Nephron progenitor cell (in vitro differentiated cells): ENCODE measurements at places on chromosomes 11 and 22.
A peak's percentile ranks its signal among the peaks of the same experiment; 100 is the strongest.

GRCh38 chr11:5368502-5369043 is 15.0 kb upstream of the OR51M1 start:
- no peak overlapping the region for H3K4me3 ChIP-seq
- peaks cover 4% of the 10 kb centered on the region for H3K27me3 ChIP-seq
- H3K4me1 ChIP-seq: no peaks in the 10 kb centered on the region
- no peak overlapping the region for H3K27ac ChIP-seq
- DNase-seq: no peak

- peaks cover 14% of the 10 kb centered on the region for H3K4me1 ChIP-seq
- H3K27me3 ChIP-seq: no peaks in the 10 kb centered on the region
- no peak overlapping the region for H3K27ac ChIP-seq
- DNase-seq: no peak
These were observed 63.3 kb downstream of the ZC3H12C start for GRCh38 chr11:110156503-110156902.

DNA sequence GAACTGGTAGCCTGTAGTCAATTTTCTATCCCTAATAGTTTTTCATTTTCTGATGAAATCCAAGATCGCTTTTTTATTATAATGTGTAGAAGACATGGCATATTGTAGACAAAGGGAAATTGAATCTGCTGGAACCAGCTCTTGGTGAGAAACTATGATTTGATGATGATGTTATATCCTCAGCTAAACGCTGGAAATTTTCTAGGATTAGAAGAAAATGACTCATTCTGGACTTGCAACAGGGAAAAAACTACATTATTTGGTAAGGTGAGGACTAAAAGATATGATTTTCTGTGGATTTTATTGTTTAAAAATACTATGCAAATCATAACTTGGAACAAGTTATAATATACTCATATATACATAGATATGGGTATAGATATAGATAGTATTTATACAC is 14.1 kb upstream of the PGM2L1 start:
- H3K27ac ChIP-seq: no peak overlapping the region
- H3K4me1 ChIP-seq: peaks cover under 1% of the 10 kb centered on the region
- no peak for DNase-seq
- peaks cover 19% of the 10 kb centered on the region for H3K27me3 ChIP-seq
- H3K36me3 ChIP-seq: no peaks in the 10 kb centered on the region
- no peak overlapping the region for H3K4me3 ChIP-seq

GRCh38 chr11:110613197-110613918 is 98.9 kb downstream of the ARHGAP20 start:
- DNase-seq: no peak
- no peak overlapping the region for H3K4me3 ChIP-seq
- no peaks in the 10 kb centered on the region for H3K4me1 ChIP-seq
- no peaks in the 10 kb centered on the region for H3K36me3 ChIP-seq

GRCh38 chr11:107731941-107732688 is 20.3 kb upstream of the SLN start:
- no peak for DNase-seq
- H3K27ac ChIP-seq: no peak overlapping the region
- H3K4me3 ChIP-seq: no peak overlapping the region
- no peaks in the 10 kb centered on the region for H3K36me3 ChIP-seq
- peaks cover 3% of the 10 kb centered on the region for H3K27me3 ChIP-seq

GRCh38 chr11:12359761-12360160 is 17.6 kb upstream of the PARVA start:
- H3K36me3 ChIP-seq: no peaks in the 10 kb centered on the region
- H3K4me1 ChIP-seq: peaks cover 37% of the 10 kb centered on the region
- no peak overlapping the region for H3K4me3 ChIP-seq

- H3K27me3 ChIP-seq: peaks cover 2% of the 10 kb centered on the region
- no peaks in the 10 kb centered on the region for H3K4me1 ChIP-seq
- H3K27ac ChIP-seq: no peak overlapping the region
- no peak overlapping the region for H3K4me3 ChIP-seq
- peaks cover 59% of the 10 kb centered on the region for H3K36me3 ChIP-seq
These were observed 25.4 kb downstream of the ATG13 start for GRCh38 chr11:46642627-46643335.

DNA sequence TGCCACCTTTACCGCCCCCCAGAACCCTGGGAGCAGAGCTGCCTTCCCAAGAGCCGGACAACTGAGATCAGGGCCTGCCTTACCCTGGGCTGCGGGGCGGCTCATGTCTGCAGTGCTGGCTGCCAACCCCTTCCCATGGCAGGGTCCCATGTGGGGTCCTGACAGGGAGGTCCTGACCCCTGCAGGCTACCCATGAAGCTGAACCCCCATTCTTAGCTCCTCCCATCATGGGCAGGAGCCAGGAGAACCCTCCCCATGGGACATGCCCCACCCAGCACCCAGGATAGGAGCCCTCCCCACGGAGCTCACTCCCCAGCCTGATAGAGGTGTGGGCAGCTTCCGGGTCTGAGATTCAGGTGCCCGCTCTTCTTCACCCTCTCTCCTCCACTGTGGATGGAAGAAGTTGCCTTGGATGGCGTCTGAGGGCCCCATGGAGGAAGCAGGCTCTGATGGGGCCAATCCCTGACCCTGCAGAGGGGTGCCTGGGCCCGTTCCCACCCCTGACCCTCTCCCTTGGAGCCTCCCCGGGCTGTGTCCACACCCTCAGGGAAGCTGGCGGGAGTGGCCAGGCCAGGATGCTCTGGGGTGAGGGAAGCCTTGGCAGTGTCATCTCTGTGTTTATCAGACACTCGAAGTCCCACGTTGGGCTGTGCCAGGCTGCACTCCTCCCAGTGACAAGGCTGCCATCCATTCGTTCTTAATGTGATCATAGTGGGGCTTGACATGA is 1508.2 kb downstream of the BRD1 start:
- H3K4me1 ChIP-seq: peaks cover 20% of the 10 kb centered on the region
- H3K4me3 ChIP-seq: no peak overlapping the region
- peaks cover 9% of the 10 kb centered on the region for H3K27me3 ChIP-seq
- no peak overlapping the region for H3K27ac ChIP-seq
- no peak for DNase-seq

- H3K27me3 ChIP-seq: peaks cover 5% of the 10 kb centered on the region
- no peak overlapping the region for H3K4me3 ChIP-seq
- H3K4me1 ChIP-seq: peaks cover 32% of the 10 kb centered on the region
- no peak overlapping the region for H3K27ac ChIP-seq
- no peaks in the 10 kb centered on the region for H3K36me3 ChIP-seq
These were observed 7.7 kb downstream of the HIPK3 start for GRCh38 chr11:33264926-33265325.

GRCh38 chr11:96314326-96315020 is 28.5 kb downstream of the MAML2 start:
- peaks cover 43% of the 10 kb centered on the region for H3K4me1 ChIP-seq
- H3K27me3 ChIP-seq: no peaks in the 10 kb centered on the region
- peak overlapping the region; percentile 74 for H3K27ac ChIP-seq
- H3K36me3 ChIP-seq: peaks cover 22% of the 10 kb centered on the region

- DNase-seq: no peak
- H3K36me3 ChIP-seq: peaks cover 19% of the 10 kb centered on the region
- peak overlapping the region; percentile 0 for H3K27ac ChIP-seq
- H3K4me1 ChIP-seq: peaks cover 32% of the 10 kb centered on the region
- H3K4me3 ChIP-seq: no peak overlapping the region
These were observed 213.5 kb downstream of the TENM4 start for GRCh38 chr11:79227308-79227707.

- peaks cover 3% of the 10 kb centered on the region for H3K27me3 ChIP-seq
- H3K4me1 ChIP-seq: peaks cover 71% of the 10 kb centered on the region
- H3K36me3 ChIP-seq: no peaks in the 10 kb centered on the region
- peak overlapping the region; percentile 68 for H3K27ac ChIP-seq
- H3K4me3 ChIP-seq: no peak overlapping the region
These were observed 2.2 kb upstream of the APOBEC3H start for GRCh38 chr22:39094717-39095389.

DNA sequence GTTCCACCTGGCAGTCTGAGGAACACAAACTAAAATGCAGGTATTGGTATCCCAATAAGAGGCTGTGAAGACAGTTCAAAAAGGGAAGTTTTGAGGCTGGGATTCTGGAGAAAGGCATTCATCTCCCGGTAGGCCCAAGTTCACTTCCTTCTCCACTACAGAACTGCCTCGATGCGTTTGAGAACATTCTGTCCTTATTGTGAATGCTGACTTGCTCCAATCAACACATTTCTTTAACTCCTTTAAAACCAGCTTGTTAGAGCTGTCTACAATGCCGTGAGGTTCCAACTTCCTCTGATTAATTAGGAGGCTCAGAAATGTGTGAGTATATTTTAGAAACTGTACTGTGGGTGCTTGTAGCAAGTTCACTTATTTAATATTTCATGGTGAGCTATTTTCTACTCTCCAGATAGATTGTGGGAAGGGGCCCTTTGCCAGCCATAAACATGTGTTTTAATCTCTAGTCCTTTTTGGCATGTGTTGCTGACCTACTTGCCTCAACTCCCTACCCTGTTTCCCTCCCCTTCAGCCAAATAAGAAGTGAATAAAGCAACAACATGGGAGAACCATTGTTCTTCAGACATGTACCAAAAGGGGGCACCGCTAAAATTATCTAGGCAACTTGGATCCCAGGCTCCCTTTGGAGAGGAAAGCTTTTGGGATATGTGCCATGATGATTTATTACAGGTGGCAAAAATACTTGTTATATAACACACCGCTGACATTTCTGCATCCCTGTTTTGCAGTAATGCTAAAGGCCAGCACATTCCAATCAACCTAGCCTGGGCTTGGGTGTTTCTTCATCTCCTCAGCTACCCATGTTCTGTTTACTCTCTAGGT is 245.6 kb downstream of the BLID start:
- H3K4me1 ChIP-seq: no peaks in the 10 kb centered on the region
- H3K36me3 ChIP-seq: no peaks in the 10 kb centered on the region
- no peak overlapping the region for H3K27ac ChIP-seq
- no peak for DNase-seq

- peaks cover 11% of the 10 kb centered on the region for H3K36me3 ChIP-seq
- H3K27me3 ChIP-seq: peaks cover 40% of the 10 kb centered on the region
These were observed 21.8 kb upstream of the SNX32 start for GRCh38 chr11:65811764-65812475.

- peaks cover 20% of the 10 kb centered on the region for H3K4me1 ChIP-seq
- H3K4me3 ChIP-seq: no peak overlapping the region
- no peaks in the 10 kb centered on the region for H3K36me3 ChIP-seq
- no peak for DNase-seq
- no peak overlapping the region for H3K27ac ChIP-seq
- H3K27me3 ChIP-seq: peaks cover 6% of the 10 kb centered on the region
These were observed 118.4 kb downstream of the KIAA1671 start for GRCh38 chr22:25070956-25071355.

DNA sequence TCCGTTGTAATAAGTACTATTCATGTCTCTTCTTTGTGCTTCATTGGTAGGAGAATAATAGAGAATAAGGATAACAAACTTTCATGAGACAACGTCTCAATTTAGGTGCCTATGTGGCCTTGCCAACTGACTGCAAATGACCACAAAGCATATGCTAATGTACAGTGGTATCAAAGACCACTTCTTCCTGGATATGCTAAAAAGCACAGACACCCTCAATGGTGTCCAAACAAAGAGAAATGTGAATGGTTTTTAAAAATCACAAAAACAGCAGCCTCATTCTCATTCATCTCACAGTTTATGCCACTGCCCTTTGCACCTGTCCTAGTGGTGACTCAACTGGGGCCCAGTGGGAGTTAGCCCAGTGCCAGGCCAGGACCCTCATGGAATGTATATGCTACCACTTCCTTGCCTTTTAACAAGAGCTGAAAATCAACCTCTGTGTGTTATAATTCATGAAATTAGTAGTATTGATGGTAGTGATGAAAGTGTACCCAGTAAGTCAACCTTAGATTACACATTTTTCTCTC is 65.2 kb upstream of the MTMR2 start:
- no peak overlapping the region for H3K27ac ChIP-seq
- no peak for DNase-seq
- no peaks in the 10 kb centered on the region for H3K27me3 ChIP-seq
- peaks cover 42% of the 10 kb centered on the region for H3K36me3 ChIP-seq
- H3K4me1 ChIP-seq: peaks cover 49% of the 10 kb centered on the region

- no peaks in the 10 kb centered on the region for H3K4me1 ChIP-seq
- no peak overlapping the region for H3K4me3 ChIP-seq
- H3K27me3 ChIP-seq: no peaks in the 10 kb centered on the region
- H3K27ac ChIP-seq: no peak overlapping the region
- DNase-seq: no peak
These were observed 821.3 kb upstream of the API5 start for GRCh38 chr11:42490506-42490905.

DNA sequence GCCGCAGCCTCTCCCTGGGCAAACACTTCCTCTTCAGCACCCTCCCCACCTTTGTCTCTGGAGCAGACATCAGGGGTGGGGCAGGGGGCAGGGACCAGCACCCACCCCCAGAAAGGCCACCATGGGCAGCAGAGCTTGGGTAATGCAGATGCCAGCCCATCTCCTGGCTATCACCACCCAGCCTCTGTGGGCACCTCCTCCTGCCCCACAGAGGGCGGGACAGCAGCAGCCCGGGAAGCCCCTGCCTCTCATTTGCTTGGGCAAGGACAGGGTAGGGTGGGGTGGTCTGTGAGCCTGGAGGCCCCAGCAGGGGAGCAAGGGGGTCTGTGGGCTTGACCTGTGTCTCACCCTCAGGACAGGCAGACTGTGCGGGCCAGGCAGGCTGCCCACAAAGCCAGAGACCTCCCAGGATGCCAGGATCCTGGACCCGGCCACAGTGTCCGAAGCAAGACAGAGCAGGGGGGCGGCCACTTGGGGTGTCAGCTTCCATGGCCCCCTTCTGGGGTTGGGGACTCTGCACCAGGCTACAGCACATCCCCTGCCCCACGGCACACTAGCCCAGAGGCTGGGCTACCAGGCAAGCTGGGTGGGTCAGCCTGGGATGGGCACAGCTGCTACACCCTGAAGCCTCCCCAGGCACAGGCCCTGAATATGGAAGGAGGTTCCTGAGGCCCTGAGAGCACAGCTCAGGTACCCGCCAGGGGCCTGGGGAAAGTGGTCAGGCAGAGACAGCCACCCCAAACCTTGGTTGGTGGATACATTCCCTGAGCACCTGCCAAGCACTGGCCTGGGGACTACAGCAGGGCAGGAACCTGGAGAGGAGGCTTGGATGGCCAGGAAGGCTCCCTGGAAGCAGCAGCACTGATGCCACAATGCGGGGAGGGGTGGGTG is 4.5 kb downstream of the RNH1 start:
- no peak overlapping the region for H3K27ac ChIP-seq
- H3K36me3 ChIP-seq: peaks cover 20% of the 10 kb centered on the region
- peaks cover 22% of the 10 kb centered on the region for H3K4me1 ChIP-seq
- peaks cover 1% of the 10 kb centered on the region for H3K27me3 ChIP-seq
- no peak for DNase-seq

DNA sequence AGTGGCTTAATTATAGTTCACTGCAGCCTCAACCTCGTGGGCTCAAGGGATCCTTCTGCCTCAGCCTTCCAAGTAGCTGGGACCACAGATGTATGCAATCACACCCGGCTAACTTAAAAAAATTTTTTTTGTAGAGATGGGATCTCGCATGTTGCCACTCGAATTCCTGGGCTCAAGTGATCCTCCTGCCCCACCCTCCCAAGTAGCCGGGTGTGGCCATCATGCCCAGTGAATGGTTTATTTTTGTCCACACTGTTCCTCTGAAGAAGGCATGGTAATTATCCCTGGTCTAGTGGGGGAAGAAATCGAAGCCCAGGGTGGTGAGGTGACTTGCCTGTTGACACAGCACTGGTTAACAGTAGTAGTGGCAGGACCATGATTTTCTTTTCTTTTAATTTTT is 1.9 kb downstream of the SAC3D1 start:
- H3K4me1 ChIP-seq: peaks cover 26% of the 10 kb centered on the region
- peak overlapping the region; percentile 90 for H3K4me3 ChIP-seq
- no peak for DNase-seq
- peaks cover 12% of the 10 kb centered on the region for H3K36me3 ChIP-seq
- no peaks in the 10 kb centered on the region for H3K27me3 ChIP-seq
